ENCODE measurements at places on chromosomes 7 and 10.

DNA sequence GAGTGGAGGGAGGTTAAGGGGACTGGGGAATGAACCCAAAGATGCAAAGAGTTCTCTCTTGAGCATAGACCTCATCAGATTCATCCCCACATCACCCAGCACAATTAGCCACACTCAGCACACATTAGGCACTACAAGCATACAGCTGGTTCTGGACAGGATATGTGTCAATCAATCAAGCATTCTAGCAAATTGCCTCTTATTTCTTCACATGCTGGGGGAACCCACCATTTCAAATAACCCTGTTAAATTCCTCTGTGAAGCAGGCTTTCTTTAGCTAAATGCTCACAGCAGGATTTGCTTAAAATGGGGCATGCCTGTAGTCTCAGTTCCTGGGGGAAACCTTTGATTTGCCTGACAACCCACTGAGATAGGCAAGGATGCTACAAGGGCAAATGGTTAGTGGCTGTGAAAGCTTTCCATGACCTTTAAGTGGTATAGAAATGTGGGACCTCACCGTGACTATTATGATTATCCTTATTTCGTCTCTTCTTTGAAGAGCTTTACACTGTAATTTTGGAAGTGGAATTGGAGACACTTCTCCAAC, 193.4 kb upstream of the ZMIZ1 start:
- DNase-seq = no peak

GRCh38 chr10:126479280-126479895, 91.1 kb upstream of the ADAM12 start:
- no peak for DNase-seq

GRCh38 chr7:157903710-157904109, 566.9 kb downstream of the DNAJB6 start:
- DNase-seq = no peak

- no peak for DNase-seq
Observed at GRCh38 chr7:135811506-135811905, 62.9 kb upstream of the FAM180A start.

DNA sequence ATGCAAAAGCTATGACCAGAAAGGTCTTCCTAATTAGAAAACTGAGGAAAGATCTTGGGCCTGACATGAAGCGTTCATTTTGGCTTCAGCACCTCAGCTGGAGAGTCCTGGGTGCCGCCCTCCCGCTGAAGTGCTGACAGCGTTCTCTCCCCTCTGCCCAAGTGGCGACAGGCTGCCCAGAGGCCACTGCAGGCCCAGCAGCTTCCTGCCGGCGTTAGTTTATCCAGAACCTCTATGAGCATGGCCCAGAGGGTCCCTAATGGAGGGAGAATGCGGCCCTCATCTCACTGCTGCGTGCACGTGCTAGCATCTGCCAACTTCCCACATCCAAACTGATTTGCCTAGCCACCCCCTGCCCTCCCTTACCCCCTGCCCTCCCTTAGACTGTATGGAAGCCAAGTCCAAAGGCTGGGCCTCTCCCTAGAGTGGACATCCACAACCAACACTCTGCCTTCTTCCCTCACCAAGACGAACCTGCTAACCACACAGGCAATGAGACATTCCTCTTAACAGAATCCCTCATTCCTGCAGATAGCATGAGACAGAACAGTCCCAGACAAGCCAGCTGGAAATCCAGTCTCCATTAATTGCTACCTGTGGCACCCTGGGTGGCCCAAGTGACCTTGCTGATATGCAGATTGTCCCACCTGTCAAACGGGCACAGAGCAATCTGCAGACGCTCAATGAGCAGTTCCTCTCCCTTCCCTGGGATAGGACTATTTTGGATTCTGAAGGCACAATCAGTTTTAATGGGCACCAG, 108.4 kb downstream of the C10orf90 start:
- no peak for DNase-seq

DNA sequence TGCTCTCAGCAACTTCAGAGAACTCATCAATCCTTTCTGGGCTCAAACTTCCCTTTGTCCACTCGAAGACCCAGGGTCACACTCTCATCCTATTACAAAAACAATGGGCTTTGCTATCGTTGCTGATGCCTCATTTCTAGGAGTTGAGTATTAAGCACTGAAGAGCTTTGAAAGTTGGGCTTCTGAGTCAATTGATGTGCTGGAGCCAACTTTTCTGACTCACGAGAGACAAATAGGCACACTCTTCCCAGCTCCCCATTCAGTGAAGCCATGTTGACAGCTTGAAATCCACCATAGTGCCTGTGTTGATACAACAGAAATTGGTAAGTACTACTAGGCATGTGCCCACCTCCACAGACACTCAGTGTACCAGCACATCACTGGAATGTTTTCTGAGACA, 97.5 kb upstream of the PRSS58 start:
- DNase-seq = no peak

GRCh38 chr7:51292596-51292995, 24.0 kb downstream of the COBL start:
- DNase-seq = no peak

GRCh38 chr7:80843018-80843677, 75.7 kb downstream of the SEMA3C start:
- no peak for DNase-seq

DNA sequence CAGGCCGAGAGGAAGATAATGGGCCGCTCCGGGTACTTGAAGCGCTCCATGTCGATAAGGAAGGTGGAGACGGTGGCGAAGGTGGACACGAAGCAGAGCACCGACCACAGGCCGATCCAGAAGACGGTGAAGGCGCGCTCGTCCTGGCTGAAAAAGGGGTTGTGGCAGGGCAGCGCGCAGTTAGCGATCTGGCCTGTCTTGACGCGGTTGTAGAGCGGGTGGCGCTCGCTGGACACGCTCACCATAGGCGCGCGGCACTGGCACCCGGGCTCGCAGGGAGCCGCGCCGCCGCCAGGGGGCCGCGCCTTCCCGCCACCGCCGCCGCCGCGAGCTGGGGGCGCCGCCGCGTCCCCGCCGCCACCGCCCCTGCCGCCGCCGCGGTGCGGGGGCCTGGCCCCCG, 1.6 kb downstream of the FZD8 start:
- peak; percentile 14 for DNase-seq
